ENCODE measurements at places on chromosomes 4 and X.

DNA sequence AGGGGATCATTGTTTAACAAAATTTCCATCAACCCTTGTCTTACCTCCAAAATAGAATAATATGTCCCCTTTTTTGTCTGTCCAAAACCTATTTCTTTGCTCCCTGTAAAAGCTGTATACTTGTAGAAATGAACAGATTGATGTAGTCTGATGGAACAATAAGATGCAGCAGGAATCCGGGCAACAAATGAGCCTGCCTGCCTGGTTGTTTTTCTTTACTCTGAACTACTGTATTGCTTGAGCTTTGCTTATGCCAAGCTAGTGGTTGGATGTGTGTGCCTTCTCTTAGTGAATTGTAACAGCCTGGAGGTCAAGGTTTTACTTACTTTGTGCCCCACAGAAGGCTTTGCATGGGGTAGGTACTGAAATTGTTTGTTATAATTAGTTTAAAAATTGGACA lies 116.2 kb upstream of the TLL1 start:
- no peak for DNase-seq

DNA sequence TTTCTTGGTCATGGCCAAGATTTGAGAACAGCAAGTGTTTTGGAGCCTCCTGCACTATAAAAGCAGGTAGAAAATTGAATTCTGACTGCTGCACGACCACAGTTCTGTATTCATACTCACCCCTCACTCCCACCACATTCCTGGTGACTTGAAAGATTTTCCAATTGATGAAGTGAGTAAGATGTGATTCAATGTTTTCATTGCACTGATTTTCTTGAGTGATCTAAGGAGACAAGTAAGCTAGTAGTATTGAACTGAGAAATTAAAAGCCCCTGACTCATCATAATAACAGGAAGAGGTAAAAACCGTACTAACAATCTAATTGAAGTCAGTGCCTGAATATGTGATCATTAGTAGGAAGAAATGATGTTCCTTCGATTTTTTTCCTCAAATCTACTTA lies 6.1 kb upstream of the SEC24D start:
- DNase-seq, result no peak

- no peak for DNase-seq
Measured at GRCh38 chrX:138853936-138854335, 142.4 kb upstream of the FGF13 start.

- peak; percentile 68 for DNase-seq
Measured at GRCh38 chr4:38762560-38762959, 20.2 kb downstream of the TLR10 start.

DNA sequence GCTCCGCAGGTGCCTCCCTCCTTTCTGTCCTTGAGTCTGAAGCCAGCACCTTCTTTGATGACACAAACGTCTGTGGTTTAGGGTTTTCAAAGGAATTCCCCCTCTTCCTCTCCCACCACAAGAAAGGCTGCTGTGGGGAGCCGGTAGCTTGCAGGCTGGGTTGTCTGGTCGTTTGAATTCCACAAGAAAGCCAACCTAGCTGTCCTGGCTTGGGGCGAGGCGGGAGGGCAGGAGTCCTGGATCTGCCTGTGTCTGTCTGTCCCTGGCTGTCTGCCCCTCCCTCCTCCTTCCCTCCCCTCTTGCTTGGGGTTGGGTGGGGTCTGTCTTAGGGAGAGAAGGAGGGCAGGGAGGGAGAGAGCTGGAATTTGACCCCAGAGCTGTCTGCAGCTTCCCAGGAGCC lies 56.3 kb downstream of the SHROOM2 start:
- DNase-seq, result no peak

- no peak for DNase-seq
Measured at GRCh38 chr4:55518442-55518841, 28.3 kb downstream of the CLOCK start.

GRCh38 chr4:26330946-26331345 lies 10.1 kb downstream of the RBPJ start:
- no peak for DNase-seq

- no peak for DNase-seq
Measured at GRCh38 chr4:20323991-20324390, 72.3 kb downstream of the SLIT2 start.

- DNase-seq, result no peak
Measured at GRCh38 chr4:25857403-25857802, 5.4 kb downstream of the SEL1L3 start.

GRCh38 chr4:72875545-72875944 lies 194.0 kb downstream of the COX18 start:
- DNase-seq, result no peak

GRCh38 chr4:153063490-153063889 lies 127.4 kb downstream of the FHDC1 start:
- DNase-seq, result no peak

DNA sequence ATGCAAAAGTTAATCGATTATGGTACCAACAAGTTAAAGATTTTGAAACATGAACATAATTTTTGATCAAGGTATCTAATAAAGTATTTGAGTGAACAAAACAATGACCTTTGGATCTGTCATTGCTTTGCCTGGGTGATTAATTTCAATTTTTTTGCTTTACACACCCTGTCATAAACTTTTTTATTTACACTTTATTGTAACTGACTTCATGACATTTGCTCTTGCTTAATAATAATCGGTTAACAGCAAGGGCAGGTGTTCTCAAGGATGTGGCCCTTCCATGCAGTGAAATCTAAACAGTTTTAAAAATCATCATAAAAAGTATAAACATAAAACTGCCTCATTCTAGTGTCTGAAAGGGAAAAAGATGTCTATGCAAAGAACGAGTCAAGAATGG lies 24.1 kb downstream of the ATOH1 start:
- DNase-seq, result no peak

- peak; percentile 3 for DNase-seq
Measured at GRCh38 chr4:98289375-98289774, 28.2 kb downstream of the RAP1GDS1 start.

DNA sequence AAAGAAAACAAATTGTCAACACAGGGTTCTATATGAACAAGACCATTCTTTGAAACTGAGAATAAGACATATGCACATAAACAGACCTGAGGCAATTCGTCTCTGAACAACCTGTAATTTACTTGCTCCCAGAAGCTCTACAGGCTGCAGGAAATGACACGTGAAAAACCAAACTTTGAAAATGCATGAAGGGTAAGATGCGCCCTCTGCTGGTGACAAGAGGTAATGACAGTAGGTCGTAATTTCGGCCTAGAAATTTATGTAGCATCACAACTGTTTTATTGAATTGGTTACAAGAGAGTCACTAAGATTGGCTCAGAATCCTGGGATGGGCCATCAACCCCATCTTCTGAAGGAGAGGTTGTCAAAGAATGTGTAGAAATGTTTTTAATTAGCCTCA lies 276.5 kb downstream of the PPP4R3C start:
- no peak for DNase-seq

GRCh38 chr4:162241857-162242256 lies 78.1 kb upstream of the FSTL5 start:
- DNase-seq, result no peak

DNA sequence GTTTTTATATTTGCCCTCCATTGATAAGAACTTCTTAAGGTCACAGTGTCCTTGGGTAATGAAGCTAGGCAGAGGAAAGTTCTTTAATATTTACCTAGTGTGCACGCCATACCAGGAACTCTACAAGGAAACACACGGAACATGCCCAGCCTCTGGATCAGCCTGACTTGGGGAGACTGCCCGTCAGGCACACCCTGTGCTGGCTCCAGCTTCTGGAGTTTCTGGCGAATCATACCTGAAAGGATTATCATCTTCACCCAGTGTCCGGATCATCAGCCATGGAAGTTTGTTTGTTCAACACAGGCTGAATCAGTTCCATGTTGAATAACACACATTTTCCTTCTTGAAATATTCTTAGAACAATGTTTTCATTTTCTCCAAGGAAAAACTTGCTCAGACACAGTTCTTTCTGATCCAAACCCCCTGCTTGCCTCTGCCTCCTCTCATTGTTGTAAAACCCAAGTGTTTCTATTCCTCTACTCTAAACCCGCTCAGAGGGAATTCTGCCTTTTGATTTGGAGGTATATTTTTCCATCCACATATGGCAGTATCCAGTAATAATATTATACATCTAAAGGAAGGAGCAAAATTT lies 176.7 kb downstream of the SHROOM3 start:
- DNase-seq, result no peak

- no peak for DNase-seq
Measured at GRCh38 chrX:15163131-15163530, 106.8 kb downstream of the ASB9 start.

- DNase-seq, result no peak
Measured at GRCh38 chrX:42490111-42490510, 287.9 kb downstream of the PPP1R2C start.

- DNase-seq, result no peak
Measured at GRCh38 chr4:182716192-182716591, 201.0 kb downstream of the DCTD start.
